Globus pallidus (tissue), 1 donor: ENCODE measurements at places on chromosomes 2 and 18.
A peak's percentile ranks its signal among the peaks of the same experiment; 100 is the strongest.

GRCh38 chr18:55375930-55376329 lies 212.1 kb downstream of the TCF4 start:
- DNase-seq: no peak

- no peak for DNase-seq
These were observed 28.3 kb downstream of the ADAM23 start for GRCh38 chr2:206471524-206472062.

DNA sequence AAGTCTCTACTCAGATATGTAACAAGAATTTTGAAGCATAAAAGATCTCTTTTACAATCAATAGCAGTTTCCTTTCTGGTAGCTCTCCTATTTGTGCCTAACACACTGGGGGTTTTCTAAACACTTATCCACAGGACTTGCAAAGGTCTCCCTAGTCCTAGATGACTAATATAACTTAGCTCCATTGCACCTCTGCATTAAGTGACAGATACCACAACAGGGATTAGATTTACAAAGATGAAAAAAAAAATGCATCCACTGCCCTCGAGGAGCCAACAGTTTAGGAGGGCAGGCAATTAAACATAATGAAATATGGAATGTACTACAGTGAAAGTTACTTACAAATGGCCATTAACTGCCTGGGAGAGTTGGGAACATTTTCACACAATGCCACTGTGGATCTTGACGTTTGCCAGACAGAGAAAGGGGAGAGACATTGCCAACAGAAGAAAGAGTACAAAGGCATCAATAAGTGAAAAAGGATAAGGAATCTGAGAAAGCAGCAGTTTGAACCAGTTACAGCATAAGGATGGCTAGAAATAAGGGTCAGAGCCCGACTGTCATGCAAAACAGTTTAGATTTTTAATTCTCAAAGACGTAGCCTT lies 14.3 kb downstream of the PPP3R1 start:
- no peak for DNase-seq

DNA sequence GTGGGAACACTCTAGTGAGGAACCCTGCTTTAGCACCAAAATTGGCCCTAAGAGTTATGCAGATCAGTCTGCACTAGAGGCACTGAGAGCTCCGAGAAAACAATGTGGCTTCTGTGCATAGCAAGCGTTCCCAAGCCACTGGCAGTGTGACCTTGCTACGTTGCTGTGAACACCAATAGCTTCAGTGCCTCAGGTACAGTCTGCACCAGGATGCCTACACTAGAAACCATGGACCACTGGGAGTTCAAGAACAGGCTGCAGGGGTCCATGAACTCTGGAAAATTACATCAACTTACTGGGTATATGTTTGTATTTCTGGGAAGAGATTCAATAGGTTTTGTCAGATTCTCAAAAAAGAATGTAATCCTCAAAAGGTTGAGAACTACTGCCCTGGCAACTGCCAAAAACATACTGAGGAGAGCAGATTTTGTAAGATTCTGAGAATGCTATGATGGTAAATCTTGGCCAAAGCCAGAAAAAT lies 18.3 kb upstream of the SP3 start:
- DNase-seq: peak; percentile 38

DNA sequence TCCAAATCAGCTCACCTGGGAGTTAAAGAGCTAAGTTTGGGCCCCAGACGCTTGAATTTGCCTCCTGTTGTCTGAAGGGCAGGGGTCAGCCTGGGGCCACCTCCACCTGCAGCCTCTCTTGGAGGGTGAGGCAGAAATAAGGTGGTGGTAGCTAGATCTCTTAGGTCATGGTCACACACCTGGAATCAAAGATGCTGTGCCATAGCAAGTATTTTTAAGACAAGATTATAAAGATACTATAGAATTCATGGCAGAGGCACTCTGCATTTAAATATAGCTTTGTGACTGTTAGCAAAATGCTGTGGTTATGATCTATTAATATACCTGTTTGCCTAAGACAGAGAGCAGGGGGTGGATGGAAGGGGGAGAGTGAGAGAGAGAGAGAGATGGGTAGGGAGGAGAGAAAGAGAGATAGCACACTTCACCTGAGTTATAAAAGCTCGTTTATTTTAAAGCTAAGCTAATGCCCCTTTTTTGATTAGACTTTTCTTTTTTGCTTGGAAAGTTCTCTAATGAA lies 242.7 kb downstream of the TMEM182 start:
- DNase-seq: no peak

GRCh38 chr2:151614606-151615306 lies 119.5 kb downstream of the NEB start:
- no peak for DNase-seq

- no peak for DNase-seq
These were observed 13.3 kb downstream of the CELF4 start for GRCh38 chr18:37552286-37552685.

DNA sequence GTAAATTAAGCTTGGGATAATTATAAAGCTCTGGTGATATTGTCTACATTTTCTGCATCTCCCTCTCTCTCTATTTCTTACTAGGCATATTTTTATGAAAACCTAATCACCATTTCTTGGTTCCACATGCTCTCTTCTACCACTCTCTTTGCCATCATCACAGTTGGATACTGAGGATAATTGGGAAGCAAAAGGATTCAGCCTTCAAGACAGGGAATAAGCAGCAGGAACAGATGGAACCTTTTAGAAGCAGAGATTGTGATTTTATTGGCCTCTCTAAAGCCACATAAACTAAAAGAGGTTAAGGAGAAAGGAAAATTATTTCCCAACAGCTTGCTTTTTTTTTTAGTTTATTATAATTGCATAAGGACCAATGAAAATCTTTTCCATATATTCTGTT lies 226.3 kb upstream of the SPHKAP start:
- no peak for DNase-seq

DNA sequence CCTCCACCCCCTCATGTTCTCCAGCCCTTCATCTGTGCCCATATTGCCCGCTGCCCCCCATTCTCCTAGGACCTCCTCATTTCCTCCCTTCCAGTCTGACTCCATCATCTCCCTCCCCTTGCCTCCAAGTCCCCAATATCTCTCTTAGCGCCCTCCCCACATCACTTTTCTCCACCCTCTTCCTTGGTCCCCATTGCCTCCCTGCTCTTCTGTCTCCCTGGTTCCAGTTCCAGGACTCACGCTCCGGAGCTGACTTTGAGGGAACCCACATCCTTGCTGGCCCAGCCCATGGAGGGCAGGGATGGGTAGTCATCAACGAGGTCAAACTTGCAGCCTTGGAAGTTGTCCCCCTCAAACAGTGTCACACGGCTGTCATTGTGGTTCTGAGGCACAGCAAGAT lies 2.6 kb downstream of the CRYBA2 start:
- DNase-seq: no peak
